ENCODE measurements at places on chromosomes 11 and 22.
A peak's percentile ranks its signal among the peaks of the same experiment; 100 is the strongest.

- DNase-seq: no peak
Observed at GRCh38 chr11:119652907-119653659, 75.9 kb downstream of the NECTIN1 start.

DNA sequence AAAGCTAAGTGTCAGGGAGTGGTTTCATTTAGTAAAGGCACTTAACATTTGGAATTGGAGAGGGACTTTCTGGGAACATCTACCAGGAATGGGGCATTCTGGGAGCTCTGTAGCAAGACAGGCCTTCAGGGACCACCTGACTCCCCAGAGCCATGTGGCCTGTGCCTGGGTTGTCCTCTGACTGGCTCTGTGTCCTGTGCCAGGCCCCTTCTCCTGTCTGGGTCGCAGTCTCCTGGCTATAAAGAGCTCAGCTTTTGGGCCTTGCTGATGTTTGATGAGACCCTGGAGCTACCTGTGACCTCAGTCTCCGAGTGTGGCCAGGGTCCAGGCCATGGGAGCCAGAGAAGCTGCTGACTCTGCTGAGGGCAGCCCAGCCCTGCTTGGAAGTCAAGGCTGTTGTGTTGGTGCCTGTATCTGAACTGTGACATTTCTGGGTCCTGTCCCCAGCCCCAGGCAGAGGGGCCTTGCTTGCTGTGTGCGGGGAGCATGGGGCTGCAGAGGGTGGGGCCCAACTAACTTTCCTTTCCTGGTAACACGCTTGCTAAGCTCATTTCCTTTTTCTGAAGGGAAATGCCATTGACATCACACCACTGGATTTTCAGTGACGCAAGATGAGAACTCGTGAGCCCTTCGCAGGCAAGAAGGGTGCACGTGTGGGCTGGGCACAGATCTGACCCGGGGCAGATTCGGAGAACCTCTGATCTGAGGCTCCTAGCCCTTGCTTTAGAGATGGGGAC is 41.3 kb downstream of the LRRC32 start:
- DNase-seq: peak; percentile 97

GRCh38 chr22:47627556-47628253 is 865.3 kb downstream of the TBC1D22A start:
- no peak for DNase-seq

GRCh38 chr11:22666325-22666687 is at the start of gene GAS2:
TSS of gene GAS2 (plus strand) at chr11:22666611. CDS start at chr11:22674870, 8,259 bp downstream.
- DNase-seq: no peak

DNA sequence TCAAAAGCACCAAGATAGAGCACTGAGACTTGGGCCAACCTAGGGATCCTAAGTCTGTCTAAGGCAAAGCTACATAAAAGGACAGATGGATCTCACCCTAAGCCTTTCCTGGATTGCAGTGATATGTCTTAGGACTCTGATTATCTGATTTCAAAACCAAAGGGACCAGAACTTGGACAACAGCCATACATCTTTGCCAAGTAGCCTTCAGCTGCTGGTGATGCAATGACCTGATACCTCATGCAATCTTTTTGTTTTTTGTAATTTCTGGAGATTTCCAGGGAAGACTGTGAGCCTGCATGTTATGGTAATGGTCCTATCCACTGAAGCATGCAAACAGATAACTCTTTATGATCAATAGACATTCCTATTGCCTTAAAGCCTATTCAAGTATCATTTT is 230.4 kb upstream of the MTNR1B start:
- DNase-seq: peak; percentile 48

- DNase-seq: no peak
Observed at GRCh38 chr11:17014321-17014832, at the start of gene PLEKHA7. TSS of gene PLEKHA7 (minus strand) at chr11:17014414. CDS start at chr11:17014401, 13 bp downstream.

DNA sequence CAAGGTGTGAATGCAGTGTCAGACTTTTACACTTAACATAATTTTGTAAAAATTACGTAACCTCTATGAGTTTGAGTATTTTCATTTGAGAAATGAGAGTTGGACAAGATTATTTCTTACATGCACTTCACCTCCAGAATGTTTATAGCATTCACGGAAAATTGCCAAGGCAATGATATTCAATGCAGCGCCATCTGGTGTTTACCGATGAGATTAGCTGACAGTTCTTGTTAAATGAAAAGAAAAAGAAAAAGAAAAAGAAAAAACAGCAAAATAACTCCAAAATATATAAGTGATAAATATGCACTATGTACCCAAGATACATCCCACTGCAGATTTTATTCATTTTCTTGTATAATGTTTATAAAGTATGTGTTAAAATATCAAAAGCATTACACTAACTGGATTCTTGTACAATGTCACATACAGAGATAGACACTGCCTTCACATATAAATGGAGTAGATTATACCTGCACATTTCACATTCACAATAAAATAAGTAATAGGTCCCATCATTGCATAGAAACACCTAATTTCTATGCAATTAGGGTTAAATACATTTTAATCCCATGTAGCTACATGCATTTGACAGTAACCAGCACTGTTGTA is 976.3 kb upstream of the FAT3 start:
- peak; percentile 73 for DNase-seq

GRCh38 chr11:121766991-121767390 is 314.2 kb upstream of the SORL1-AS1 start:
- no peak for DNase-seq
